Right lung (tissue), 10 donors: ENCODE measurements at places on chromosomes 1 and 21.
A peak's percentile ranks its signal among the peaks of the same experiment; 100 is the strongest.

- DNase-seq, result peak; percentile 40
Measured at GRCh38 chr1:99590578-99591209, 55.2 kb upstream of the PALMD start.

- no peak for DNase-seq
Measured at GRCh38 chr1:170659399-170660035, 4.4 kb upstream of the PRRX1 start.

- peak; percentile 19 for DNase-seq
Measured at GRCh38 chr1:45205011-45205909, 1.1 kb downstream of the ZSWIM5 start.

DNA sequence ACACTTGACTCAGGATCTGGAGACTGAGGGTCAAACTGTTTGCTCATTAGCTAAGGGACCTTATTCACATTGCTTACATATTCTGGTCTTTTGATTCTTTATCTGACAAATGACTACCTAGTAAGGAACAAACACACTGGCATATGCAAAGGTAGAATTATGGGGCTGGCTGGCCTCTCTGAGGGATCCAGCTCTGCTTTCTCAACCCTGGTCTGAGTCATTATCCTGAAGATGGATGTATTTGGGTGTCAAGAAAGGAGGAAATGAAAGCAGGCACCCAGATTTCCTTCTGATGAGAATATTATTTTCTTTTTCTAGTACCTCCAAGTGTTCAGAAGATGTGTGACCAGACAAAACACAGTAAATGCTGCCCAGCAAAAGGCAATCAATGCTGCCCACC is 6.0 kb downstream of the SMCP start:
- no peak for DNase-seq

DNA sequence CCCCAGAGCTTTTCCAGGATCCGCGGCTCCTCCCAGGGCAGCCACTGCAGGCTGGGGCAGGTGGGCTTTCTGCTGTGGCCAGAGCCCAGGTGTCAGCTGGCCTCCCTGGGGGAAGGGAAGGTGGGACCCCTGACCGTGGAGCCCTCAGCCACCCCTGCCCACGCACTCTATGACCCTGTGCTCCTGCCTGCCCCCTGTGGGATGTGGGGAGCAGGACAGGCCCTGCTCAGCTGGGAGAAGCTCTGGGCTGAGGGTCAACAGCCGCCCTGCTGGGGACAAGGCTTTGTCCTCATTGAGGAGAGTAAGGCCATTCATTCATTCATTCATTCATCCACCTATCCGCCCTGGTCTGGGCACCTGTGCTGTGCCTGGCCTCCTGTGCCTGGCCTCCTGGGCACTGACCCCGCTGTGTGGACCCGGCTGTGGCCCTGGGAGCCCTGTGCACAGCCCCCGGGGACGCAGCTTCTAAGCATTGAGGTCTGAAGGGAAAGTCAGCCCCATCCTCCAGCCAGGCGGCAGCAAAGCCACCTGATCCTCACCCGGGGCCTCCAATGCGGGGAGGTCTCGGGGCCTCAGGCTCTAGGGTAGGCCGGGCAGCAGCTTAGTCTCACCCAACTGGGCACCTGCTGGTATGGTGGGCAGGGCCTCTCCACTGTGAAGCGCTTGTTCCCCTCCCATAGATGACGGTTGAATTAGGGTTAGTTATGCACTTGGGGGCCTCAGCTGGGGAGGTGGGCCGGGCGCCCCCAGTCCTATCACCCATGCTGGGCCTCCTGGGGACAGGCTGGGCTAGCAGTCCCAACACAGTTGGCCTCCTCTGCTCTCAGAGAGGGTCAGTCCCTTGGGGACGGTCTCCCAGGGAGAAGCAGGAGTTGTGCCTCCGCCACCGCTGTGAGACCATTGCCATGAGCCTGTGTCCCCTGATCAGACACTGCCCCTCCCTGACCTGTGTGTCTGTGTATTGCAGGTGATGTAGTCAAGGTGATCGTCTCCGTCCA is 6.0 kb downstream of the TNFRSF14 start:
- DNase-seq, result no peak

GRCh38 chr1:243730487-243731150 is 119.4 kb downstream of the AKT3 start:
- no peak for DNase-seq

DNA sequence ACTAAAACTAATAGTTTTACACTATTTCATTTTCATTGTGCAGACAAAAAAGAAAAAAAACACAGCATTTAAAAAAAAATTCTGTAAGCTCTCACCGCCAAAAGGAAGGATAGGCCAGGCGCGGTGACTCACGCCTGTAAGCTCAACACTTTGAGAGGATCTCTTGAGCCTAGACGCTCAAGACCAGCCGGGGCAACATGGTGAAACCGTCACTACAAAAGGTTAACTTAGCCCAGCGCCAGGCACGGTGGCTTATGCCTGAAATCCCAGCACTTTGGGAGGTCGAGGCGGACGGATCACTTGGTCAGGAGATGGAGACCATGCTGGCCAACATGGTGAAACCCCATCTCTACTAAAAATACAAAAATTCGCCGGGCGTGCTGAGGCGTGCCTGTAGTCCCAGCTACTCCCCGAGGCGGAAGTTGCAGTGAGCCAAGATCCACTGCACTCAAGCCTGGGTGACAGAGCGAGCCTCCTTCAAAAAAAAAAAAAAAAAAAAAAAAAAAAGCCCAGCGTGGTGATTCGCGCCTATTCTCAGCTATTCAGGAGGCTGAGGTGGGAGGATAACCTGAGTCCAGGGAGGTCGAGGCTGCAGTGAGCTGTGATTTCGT is 14.3 kb upstream of the SPEN start:
- no peak for DNase-seq

DNA sequence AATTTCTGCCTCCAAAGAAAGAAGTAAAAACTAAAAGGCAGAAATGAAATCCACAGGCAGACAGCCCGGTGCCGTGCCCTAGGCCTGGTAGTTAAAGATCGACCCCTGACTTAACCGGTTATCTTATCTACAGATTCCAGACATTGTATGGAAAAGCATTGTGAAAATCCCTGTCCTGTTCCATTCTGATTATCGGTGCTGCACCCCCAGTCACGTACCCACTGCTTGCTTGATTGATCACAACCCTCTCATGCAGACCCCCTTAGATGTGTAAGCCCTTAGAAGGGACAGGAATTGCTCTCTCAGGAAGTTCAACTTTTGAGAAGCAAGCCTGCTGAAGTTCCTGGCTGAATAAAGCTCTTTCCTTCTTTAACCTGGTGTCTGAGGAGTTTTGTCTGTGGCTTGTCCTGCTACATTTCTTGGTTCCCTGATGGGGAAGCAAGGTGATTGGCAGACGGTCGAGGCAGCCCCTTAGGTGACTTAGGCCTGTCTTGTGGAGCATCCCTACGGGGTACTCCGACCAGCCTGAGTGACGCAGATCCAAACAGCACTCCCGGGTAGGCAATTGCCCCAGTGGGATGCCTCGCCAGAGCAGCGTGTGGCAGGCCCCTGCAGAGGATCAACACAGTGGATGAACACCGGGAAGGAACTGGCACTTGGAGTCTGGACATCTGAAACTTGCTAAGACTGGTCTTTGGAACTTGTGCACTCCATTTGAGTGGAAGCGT is 111.2 kb upstream of the PPM1J start:
- DNase-seq, result no peak

DNA sequence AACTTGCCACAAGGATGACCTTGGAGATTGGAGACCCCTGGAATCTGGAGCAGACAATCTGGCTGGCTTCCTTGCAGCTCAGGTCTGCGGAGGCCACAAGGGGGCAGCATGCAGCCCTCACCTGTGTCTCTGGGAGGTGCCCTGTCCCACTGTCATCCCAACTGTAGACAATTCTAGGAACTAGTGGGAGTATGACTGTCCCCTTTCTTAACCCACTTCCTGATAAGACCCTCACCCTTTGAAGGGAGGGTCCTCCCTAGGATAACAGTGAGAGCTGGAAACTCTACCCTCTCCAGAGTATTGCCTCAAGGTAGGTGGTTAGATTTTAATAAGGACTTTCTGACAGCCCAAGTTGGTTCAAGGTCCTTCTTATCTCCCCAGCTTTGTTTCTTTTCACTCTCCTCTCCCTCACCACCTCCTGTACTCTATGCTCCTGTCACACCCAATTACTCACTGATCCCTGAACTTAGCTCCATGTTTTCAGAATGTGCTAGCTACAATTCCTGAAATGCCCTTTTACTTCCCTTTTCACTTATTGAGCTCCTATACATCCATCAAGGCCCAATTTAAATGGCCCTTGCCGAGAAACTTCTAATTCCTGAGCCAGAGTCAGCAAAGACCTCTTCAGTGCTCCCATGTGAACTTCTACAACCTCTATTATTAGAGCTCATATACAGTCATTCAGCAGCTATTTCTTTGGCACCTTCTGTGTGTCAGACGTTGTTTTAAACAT is 9.2 kb upstream of the KCNQ4 start:
- DNase-seq, result no peak
